ENCODE measurements at places on chromosomes 2 and 18.
A peak's percentile ranks its signal among the peaks of the same experiment; 100 is the strongest.

DNA sequence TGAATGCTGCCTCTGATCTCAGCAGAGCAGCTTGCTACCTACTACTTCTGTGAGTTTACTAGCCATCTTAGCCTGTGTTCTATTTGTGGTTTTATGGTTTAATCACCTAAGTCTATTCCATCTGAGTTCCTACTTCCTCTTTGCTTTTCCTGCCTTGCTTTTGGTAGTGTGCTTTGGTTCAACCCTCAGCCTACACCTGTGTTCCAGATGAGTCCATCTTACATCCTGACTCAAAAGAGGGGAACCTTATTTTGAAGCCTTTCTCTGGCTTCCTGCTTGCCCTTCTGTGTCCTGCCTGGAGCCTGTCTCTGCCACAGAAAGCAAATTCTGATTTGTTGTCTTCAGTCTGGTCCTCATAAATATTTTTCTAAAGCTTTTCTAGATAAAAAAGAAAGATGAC, 530.3 kb upstream of the MEX3C start:
- DNase-seq, result no peak

DNA sequence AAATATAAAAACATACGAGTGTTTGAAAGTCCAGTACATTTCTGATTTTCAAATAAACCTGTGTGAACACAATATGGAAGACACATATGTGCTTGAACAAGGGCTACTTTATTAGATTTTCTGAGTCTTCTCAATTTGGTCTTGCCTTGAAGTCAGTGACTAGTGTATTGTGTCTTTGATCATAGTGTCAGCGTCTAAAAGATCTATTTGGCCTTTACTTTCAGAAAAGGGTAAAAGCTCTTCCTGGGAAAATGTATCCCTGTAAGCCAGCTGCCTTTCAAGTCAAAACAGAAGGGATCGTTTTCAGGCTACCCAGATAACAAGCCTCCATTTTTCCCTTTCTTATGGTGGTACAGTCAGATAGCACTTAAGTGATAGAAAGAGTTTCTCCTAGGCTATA, 471.9 kb downstream of the CMPK2 start:
- no peak for DNase-seq

DNA sequence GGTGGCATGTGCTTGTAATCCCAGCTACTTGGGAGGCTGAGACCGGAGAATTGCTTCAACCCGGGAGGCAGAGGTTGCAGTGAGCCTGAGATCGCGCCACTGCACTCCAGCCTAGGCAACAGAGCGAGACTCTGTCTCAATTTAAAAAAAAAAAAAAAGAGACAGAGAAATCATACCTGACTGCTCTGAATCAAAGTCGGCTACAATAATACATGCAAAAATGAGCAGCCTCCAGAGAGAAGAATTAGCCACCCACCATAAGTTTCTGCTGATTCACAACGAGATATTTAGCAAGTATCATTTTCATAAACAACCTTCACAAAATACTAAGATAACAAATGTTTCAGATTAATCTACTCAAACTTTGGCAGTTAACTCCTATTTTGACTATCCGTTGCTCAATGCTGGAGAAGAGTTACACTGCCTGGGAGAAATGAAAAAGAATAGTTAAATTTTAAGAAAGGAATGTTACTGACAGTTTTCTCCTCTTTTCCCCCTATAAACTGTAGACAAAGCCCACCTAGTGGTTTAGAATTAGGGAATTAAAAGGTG, 1.5 kb downstream of the OSBPL1A start:
- no peak for DNase-seq

DNA sequence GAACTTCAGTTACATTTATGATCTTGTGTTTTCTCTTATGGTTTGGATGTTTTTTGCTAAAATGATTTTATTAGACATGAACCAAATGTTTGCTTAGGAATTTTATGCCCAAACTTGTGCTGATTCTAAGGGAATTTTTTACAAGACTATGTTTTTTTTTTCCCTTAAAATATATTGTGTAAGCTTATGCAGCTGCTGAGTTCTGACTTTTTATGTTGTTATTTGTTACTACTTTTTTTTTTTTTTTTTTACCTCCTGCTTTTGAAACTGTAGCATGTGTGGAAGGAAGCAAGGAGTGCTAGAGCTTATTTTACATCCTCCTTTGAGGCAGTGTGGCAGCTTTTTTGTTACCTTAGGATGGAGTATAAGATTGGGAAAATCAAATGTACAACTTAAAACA, 6.0 kb upstream of the DNAH7 start:
- DNase-seq, result no peak

- DNase-seq, result no peak
These were observed 35.8 kb downstream of the PID1 start for GRCh38 chr2:229235131-229235914.

DNA sequence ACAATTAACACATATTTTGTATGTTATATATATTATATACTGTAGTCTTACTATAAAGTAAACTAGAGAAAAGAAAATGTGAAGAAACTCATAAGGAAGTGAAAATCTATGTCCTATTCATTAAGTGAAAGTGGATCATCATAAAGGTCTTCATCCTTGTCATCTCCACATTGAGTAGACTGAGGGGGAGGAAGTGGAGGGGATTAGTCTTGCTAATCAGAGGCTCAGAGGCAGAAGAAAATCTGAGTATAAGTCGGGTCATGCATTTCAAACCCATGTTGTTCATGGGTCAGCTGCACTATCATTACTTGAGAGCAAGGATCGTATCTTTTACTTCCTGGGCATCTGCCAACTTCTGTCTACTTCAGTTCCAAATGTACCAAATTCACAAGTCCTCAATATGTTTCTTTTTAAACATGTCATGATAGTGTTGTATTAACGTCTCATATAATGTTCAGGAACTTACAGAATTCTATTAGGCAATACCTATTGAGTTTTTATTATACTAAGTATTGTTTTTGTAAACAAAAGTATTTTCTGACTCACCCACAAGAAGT, 208.9 kb upstream of the BOD1L2 start:
- DNase-seq, result no peak

DNA sequence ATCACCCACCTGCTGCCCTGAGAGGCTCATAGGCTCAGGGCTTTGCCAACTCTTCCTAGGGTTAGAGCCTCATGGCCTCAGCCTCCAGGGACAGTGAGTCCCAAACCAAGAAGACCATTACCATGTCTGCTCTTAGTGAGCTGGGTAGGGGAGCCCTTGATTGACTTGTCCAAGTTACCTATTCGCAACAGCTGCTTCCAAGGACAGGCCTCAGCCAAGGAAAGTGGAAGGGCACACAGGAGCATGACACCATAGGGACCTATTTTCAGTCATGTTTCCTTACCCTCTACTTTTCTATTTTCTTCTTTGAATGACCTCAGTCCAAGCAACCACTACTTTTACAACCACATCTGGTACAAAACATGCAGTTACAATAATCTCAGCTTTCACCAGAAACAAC, 81.6 kb downstream of the LBH start:
- DNase-seq, result no peak

- peak; percentile 53 for DNase-seq
These were observed 2.5 kb downstream of the IGFBP5 start for GRCh38 chr2:216692636-216693413.

DNA sequence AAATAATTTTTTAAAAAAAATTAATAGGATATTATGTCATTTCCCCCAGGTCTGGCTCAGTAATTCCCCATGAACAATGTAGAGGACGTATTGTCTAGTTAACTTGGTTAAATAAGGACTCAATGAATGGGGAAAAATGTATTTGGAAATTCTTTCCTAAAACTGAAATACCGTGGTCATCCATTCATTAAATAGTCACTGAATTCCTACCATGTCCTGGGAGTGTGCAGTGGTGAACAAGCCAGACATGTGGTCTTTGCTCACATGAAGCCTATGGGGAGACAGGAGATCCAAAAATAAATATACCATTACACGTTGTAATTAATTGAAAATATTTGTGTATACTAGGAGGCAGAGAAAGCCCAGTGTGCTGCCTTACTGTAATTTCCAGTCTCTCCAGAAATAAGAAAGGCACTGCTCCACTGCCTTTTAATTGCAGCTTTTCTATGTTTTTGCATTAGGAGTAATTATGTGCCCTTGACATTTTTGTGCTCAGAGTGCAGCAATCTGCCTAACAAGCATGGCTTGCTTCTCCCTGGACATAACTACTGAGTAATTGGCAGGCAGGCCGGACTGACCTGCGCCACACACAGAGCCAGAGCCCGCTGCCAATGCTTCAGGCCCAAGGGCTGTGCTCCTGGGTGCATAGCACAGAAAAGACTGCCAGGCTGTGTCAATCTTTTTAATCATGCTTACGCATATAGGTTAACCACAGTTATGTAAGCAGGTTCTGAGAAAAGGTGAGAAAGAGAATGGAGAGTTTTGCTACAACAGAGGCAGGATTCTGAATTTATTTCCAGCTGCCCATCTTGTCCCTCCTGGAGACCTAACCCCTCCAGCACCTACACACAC, 22.2 kb upstream of the TTC39C start:
- DNase-seq, result no peak

GRCh38 chr18:44789710-44790109, 109.0 kb downstream of the SETBP1 start:
- no peak for DNase-seq

GRCh38 chr18:69981948-69982347, 34.3 kb upstream of the CD226 start:
- DNase-seq, result no peak

GRCh38 chr18:44900627-44901026, 219.9 kb downstream of the SETBP1 start:
- DNase-seq, result no peak

DNA sequence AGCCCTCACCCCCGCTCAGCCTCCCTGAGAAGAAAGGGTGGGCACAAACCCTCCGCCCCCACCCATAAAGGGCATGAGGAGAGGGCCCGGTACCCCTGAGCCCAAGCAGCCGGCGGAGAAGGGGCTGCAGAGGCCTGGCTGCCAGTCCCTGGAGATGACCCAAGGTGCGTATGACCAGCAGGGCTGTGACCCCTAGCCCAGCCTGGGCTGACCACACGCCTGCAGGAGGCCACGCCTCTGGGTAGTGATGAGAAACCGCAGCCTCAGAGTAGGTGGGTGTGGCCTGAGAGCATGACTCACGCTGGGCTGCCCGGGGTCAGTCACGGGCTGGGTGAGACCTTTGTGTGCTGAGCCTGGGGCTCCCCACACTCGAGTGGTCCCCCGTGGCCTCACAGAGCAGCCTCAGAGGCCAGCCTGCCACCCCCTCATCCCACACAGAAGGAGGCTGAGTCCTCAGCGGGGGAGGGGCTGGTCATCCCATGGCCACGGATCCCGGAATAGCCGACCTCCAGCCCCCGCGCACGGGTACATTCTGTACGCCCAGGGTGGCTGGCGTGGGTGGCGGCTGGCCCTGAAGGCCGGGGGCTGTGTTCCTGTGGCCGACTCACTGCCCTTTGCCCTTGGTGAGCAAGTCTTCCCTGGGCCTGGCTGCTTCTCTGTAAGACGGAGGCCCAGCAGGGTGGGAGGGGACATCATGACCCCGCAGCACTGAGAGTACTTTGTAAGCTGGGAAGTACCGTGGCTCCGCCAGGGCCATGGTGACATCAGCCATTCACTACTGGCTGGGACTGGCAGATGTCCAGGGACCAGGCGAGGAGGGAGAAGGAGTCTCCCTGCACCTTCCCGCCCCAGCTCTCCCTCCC, 110.8 kb upstream of the OTOS start:
- no peak for DNase-seq

DNA sequence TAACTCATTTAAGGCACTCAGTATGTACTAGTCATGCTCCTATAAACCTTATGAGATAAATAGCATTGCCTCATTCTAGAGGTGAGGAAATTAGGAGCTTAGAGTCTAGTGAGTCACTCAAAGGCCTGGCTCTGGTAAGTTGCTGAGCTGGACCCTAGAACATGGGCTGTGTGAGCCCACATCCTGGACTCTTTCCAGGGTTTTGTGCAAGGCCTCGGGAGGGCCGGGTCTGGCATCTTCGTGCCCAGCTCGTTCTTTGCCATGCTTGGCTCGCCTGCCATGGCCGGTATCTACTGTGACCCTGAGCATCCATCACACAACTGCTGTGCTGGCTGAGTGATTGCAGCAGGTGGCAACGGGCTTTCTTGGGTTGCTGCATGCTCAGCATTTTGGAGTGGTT, 168.0 kb downstream of the LPIN1 start:
- no peak for DNase-seq

GRCh38 chr2:34229998-34230397, 630.9 kb upstream of the FAM98A start:
- no peak for DNase-seq

DNA sequence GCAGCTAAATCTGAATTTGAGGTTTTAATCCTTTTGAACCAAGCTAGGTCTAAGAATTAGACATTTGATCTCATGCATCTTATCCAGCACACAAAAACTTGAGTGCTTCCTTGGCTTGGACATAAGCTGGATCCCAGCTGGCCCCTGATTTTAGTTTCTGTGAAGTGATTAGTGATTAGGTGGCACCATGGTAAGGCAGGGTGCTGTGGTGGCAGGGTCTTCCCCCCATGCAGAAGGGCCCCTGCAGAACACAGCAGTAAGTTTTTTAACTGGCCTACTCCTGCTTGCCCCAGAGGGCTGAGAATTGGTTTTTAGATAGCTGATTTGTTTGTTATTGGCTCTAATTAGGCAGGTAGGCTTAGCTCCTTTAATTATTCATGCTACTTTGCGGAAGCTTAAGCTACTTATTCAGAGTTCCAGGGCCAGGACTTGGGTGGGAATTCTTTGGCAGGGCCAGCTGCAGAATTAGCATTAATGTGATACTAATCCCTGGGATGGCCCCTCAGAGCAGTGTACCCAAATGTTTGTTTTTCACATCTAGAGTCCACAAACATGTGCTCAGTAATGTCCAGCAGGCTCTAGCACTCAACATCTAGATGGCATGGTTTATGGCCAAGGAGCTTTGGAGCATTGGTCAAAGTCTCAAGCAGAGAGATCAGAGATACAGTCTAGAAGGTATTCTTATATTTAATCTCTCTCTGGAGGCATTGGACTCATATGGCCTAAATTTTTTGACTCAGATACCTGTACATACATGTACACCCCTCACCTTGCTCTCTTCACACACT, 99.6 kb downstream of the FMNL2 start:
- no peak for DNase-seq

- DNase-seq, result no peak
These were observed 256.9 kb downstream of the NDUFA10 start for GRCh38 chr2:239768031-239768790.

DNA sequence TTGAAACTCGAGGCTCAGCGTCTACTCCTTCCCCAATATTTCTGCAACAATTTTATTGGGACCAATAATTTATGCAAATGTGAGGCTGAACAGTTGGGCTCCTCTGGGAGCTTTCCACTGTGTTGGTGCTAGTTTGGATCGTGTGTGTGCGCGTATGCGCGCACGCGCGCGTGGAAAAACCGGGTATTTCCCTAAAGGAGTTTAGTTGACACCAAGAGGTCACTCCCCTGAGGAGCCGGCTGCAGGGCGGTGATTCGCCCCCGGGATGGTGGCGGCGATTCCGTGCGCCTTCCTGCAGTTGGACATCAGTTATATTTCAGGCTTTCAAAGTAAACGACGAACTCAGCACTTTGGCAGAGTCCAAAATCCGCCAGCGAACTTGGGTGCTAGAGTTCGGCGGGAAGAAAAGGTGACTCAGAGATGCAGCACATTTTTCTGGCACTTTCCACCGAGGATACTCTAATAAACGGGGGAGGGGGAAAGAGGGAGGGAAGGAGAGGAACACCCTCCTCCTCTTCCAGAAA, 186.5 kb upstream of the FANCL start:
- DNase-seq, result no peak

- no peak for DNase-seq
These were observed 148.8 kb downstream of the EPHA4 start for GRCh38 chr2:221423210-221423804.
